ENCODE measurements at places on chromosomes 3 and 15.
A peak's percentile ranks its signal among the peaks of the same experiment; 100 is the strongest.

GRCh38 chr15:64907991-64908390, 3.7 kb upstream of the ANKDD1A start:
- DNase-seq = no peak

GRCh38 chr3:64799606-64800005, 111.8 kb upstream of the ADAMTS9 start:
- DNase-seq = no peak

- DNase-seq = no peak
Observed at GRCh38 chr3:194009892-194010533, 125.9 kb upstream of the HES1 start.

DNA sequence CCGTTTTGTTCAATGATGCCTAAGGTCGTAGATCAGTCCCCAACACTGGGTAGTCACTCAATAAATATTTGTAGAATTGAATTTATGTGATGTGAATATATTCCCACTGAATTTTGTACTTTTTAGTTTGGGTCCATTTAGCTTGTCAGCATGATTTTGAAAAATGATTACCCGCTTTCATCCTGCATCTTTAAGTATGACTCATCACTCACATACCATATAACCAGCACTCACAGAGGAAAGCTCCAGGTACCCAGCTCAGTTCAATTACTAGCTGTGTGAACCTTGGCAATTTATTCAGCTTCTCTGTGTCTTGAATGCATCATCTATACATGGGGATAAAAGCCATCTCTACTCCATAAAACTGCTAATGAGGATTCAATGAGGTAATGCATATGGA, 2.2 kb upstream of the MLF1 start:
- DNase-seq = no peak

GRCh38 chr3:71688121-71688520, 37.1 kb downstream of the EIF4E3 start:
- DNase-seq = no peak

DNA sequence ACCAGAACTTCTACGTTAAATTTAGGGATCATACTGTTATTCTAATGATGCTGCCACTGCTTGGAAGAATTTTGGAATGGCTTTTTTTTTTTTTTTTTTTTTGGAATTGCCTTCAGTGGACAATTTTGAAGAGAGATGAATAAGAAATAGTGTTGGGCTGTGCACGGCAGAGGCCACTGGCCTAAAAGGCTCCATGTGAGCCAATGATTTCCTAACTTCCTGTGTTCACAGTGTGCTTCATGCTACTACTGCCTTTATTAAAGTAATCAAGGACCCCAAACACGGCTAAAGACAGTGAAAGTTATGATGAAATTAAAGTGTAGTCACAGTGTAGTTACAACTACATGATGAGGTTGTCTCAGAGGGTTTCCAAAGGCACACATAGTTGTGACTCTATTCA, 100.8 kb upstream of the TNFAIP8L3 start:
- DNase-seq = no peak

DNA sequence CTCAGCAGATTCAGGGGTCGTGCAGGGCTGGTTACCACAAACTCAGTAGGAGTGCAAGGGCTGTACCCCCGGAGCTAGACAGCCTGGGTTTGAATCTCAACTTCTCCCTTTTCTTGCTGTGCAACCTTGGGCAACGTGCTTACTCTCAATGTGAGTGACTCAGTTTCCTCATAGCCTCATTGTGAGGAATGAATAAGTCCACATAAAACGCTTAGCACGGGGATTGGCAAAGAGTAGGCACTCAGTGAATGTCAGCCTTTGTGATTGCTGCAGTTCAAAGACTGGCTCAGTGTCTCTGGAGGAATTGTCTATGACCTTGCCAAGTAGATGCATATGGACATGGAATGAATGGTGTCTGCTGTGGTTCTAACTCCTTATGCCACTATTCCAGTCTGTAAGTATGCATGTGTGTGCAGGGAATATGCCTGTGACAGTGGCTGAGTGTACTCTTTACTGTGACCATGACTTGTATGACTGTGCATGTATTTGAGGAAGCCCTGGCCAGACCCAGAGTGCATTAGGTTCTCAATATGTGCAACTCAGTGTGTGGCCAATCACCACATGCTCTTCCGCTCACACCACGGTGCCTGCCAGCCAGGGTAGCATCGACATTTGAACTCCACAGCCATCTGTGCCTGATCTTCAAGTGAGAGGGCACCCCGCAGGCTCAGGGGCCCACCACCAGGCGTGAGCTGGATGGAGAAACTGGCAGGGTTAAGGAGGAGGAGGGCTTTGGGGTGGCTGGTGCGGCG, 900 bp upstream of the HYAL3 start:
- DNase-seq = peak; percentile 69

DNA sequence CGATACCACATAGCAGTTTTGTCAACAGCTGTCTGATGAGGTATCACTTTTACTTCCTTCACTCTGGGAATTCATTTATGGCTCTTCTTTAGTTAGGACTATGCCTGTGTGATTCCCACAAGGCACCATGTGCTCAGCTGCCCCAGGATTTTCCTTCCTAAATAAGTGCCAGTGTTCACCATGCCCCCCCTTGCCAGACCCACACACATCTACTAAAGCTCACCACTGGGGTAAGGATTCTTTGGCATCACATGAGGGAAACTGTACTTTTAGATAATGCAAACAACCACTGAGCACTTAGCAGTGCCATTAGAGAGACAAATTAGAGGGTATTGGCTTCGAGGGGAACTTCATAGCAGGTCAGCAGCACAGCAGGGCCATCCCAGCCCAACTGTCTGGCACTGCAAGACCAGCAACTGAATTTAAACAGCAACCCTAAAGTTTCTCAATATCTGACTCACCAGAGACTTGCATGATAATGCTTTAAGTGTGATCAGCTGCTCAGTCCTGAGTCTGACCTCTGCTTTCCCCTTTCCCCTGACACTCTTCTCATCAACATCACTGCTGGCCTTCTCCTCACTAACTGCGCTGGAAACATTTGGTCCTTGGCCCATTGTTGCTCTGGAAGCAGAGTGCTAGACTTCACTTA, 114.3 kb downstream of the STAC start:
- no peak for DNase-seq

- DNase-seq = peak; percentile 77
Observed at GRCh38 chr3:172709774-172710663, 848 bp downstream of the NCEH1 start.

- DNase-seq = no peak
Observed at GRCh38 chr3:11495948-11496557, 147.7 kb downstream of the VGLL4 start.

- DNase-seq = peak; percentile 79
Observed at GRCh38 chr3:54536450-54536849, 391.4 kb downstream of the LRTM1 start.

- DNase-seq = no peak
Observed at GRCh38 chr3:171755656-171756055, 54.6 kb downstream of the PLD1 start.

GRCh38 chr3:15982667-15983196, 185.0 kb upstream of the ANKRD28 start:
- DNase-seq = peak; percentile 74

DNA sequence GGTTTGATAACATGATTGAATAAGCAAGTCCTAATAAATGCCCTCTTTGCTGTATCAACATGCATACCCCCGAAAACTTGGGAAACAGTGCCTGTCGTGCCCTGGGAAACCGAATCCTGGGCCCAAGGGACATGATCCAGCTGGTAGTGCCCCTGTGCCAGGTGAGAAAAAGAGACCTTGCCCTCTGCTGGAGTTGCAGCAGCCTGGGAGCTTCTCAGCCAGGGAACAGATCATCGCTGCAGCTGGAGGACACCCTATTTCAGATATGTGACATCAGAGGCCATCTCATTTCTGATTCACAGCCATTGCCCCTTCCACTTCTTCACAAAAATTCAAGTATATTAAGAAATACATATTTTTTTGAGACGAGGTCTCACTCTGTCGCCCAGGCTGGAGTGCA, 32.3 kb downstream of the STOML1 start:
- no peak for DNase-seq

- DNase-seq = no peak
Observed at GRCh38 chr3:76365275-76365674, 579.9 kb upstream of the ZNF717 start.

DNA sequence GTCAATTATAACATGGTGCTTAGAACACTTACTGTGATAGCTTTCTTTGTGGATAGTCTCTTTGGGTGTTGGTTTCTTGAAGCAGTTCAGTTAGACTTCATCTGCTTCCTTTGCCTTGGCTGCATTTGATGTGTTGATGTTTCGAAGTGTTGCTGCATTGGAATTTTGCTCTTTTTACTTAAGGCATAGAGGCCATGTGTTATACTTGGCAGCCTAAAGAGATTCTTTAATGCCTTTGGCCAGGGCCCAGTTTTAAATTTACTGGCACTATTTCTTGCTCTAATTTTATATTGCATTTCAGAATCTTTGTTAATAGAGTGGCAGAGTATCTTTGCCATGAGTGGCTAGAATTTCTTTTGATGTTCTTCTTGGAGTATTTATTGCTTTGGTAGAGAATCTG, 21.2 kb downstream of the NR1D2 start:
- DNase-seq = no peak

GRCh38 chr3:50194903-50195500, 3.6 kb downstream of the GNAT1 start:
- no peak for DNase-seq

DNA sequence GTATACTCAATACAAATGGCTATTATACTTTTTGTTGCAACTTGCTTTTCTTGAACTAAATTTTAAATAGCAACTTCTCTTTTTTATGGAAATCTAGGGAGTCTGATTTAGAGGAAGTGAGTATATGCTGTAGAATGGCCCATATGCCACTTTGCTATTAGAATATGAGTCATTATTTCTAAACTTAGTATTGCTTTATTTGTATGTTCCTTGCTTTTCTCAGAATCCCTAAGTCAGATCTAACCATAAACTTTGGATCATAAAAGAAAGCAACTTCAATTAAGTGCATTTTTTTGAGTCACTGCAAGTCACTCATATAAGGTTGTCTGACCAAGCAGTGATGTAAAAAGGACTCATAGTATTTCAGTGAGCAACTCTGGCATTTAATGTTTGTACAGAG, 17.5 kb upstream of the SPTSSB start:
- DNase-seq = no peak

DNA sequence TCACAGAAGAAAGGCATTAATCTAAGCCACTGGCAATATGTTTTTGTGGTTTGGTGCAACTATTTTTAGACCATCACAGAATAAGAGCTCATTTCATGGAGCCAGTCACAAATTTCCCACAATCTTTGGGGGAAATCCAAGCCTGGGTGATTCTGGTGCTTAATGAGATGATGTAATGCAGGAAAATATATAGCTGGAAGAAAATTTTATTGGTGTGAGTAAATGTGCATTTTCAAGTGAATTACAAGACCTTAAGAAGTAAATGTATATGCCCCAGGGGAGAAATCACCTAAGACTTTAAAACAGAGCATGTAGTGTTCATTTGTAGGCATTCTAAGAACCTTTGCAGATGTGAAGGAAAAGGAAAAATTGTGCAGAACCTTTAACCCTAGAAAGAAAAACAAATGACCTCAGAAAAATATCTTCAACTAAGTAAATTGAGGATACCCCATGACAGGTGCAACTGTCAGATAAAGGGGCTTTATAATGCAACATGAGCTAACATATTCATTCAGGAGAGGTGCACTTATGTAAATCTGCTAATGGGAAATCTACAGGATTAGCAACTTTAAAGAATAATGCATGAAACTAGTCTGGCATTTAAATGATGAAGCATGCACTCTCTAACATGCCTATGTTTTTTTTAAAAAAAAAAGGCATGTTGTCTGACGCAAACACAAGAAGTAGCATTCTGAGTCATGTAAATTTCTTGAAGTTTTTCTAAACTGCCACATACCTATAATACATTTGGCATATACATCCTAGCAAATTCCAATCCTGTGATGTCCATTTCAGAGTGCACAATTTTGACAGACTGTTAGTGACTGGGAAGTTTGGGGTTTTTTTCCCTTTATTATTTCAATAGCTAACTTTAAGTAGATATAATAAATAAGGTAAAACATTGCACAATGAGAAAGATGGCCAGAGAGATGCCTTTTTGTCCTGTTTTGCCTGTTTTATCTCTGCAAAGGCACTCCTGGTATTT, 105.1 kb downstream of the MEX3B start:
- no peak for DNase-seq

GRCh38 chr3:160981217-160981938, 123.8 kb downstream of the B3GALNT1 start:
- no peak for DNase-seq

DNA sequence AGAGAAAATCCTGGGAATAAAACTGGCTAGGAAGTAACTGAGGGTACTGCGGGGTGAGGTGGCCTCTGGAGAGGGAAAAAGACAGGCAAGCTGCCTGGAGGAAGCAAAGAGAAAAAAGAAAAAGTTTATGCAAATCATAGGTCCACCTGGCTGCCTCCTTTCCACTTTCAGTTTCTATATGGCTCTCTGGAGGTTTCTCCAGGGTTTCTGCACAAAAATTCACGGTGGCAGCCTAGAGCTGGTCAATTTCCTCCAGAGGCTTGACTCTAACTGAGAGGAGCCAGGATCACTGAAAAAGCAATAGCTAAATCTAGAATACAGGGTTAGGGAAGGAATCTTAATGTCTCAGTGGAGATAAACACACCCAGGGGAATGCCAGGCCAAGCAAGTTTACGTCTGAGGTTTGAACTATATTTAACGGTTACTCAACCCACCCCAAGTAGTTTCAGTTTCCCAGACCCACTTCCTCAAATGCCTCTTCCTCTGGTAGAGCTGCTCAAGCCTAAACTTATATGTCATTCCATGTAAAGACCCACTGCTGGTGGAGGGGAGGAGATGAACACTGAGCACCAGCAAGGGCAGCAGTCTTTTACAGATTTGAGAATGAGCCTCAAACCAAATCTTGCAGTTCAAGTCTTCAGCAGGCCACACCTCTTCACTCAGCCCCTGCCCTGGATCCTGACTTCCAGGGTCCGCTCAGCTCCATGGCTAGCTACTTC, 5.7 kb downstream of the LYSMD2 start:
- DNase-seq = no peak

GRCh38 chr3:151768393-151768930, 34.7 kb downstream of the AADACL2 start:
- DNase-seq = no peak

- no peak for DNase-seq
Observed at GRCh38 chr3:142027735-142028134, 121.6 kb downstream of the TFDP2 start.

DNA sequence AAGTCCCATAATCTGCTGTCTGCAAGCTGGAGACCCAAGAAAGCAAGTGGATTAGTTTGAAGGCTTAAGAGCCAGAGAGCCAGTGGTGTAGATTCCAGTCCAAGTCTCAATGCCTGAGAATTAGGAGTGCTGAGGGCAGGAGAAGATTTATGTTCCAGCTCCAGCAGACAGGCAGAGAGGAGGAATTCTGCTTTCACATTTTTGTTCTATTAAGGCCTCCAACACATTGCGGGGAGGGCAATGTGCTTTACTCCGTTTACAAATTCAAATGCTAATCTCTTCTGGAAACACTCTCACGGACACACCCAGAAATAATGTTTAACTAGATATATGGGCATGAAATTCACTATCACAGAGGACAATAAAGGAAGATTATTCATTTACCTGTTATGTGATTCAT, 54.0 kb downstream of the DPH6 start:
- peak; percentile 59 for DNase-seq

Measured in cerebellar cortex (tissue), 1 donor.